Fibroblast of the aortic adventitia (primary cell): ENCODE measurements at places on chromosomes 12 and 14.

- DNase-seq = no peak
Observed at GRCh38 chr14:46198676-46199075, 452.9 kb downstream of the RPL10L start.

DNA sequence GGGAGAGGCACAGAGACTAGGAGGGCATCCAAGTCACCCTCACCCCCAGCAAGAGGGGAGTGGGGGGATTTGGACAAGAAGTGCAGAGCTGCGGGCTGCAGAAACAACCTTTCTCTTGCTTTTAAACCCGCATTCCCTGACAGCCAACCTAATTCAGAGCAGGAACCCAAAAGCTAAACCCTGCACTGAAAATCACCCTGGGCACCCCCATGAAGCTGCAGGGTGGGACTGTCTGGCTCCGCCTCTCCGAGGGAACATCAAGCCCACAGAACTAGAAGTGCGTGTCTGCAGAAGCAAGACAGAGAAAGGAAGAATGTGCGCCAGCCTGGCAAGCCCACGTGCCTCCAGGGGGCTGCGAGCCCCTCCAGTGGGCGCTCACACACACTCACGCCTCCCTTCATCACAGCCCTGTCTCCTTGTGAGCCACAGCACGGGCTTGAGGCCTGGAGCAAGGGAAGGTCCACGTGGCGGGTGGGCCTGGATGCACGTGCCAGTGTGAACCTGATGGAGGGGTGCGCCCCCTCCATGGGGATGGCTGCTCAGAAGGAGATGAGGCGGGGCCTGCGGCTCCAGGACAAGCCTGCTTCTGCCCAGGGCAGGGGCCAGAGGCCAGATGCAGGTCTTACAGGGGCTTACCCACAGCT lies 27.8 kb upstream of the PNMA1 start:
- no peak for DNase-seq

DNA sequence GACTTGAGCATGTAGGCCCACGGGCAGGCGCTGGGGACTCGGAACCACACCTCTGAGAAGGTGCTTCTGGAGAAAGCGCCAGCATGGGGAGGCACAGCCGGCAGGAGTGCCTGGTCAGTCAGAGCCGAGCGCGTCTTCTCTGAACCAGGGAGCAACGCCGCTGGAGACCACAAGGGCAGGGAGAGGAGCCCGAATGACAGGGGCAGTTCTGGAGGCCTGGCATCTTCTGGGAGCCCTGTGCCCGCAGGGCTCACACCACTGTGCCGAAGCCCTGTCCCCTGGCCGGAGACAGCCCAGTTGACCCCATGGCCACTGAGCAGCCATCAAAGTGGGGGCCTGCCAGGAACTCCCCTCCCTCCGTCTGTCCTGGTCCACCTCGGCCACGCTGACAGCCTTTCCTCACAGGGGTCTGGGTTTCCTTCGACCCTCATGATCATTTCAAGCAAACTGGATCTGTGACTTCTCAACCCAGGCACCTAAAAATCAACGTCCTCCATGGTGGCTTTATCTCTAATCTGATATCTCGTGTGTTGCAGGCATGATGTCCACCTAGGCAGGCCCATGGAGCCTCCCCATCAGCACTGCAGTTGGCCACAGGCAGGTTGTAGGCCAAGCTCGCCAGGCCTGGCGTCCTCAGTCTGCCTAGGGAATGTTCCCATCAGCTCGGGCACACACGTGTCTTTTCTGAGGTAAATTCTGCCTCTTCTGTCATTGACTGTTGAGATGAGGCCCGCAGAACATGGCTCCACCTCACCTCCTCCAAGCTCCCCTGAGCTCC lies 299.3 kb upstream of the RTL1 start:
- DNase-seq = no peak

- peak; percentile 79 for DNase-seq
Observed at GRCh38 chr12:1644534-1645438, 15.8 kb downstream of the WNT5B start.

DNA sequence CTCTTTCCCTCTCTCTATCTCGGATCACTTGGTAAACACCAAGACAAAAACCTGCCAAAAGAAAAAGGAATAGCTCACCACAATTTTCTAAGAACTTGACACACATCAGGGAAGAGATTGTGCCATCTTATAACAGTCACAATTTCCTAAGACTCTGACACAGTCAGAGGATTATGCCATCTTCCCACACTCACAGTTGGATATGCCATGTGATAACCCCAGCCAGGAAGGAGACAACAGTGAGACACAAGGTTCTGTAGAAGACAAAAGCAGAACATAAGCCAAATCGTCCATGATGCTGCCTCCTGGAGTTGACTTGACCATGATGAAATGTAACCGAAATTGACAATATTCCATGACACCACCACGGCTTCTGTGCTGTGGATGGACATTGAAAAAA lies 2.8 kb upstream of the CLEC9A start:
- DNase-seq = no peak

DNA sequence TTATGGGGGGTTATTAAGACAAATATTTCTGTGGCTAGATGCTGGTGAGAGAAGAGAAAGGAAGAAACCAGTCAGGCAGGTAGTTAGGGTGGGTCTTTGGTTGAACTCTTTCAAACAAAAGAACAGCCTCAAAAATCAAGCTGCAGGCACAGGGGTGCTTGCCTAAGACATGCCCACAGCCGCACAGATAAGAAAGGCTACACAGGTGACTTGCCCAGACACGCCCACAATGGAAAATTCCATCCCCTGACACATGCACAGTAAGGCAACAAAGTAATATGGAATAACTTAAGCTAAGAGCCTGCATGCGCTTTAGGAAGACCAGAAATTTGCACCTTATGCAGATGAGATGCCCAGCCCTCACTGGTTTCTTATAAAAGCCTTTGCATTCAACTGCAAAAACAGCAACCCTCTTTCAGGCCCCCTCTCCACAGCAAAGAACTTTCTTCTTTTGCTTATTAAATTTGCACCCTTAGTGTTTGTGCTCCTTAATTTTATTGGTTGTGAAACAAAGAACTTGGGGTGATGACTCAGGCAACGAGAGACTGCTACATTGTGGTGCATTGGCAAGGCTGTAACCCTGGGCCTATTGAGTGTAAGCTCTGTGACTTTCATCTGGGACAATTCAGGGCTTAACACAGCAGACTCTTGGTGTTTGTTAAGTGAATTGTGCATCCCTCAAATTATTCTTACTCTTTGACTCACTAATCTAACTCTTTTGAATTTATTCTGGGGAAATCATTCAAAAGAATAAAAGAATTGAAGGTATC lies 149.4 kb downstream of the RPAP3 start:
- DNase-seq = no peak

DNA sequence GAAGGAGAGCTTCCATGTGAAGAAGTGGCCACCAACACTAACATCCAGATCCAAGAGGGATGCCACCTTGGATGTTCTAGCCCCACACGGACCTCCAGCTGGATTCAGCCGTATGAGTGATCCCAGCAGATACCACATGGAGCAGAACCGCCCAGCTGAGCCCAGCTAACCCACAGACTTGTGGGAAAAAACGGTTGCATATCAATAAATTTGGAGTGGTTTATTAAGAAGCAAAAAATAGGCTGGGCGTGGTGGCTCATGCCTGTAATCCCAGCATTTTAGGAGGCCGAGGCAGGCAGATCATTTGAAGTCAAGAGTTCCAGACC lies 11.9 kb upstream of the IFT81 start:
- no peak for DNase-seq

DNA sequence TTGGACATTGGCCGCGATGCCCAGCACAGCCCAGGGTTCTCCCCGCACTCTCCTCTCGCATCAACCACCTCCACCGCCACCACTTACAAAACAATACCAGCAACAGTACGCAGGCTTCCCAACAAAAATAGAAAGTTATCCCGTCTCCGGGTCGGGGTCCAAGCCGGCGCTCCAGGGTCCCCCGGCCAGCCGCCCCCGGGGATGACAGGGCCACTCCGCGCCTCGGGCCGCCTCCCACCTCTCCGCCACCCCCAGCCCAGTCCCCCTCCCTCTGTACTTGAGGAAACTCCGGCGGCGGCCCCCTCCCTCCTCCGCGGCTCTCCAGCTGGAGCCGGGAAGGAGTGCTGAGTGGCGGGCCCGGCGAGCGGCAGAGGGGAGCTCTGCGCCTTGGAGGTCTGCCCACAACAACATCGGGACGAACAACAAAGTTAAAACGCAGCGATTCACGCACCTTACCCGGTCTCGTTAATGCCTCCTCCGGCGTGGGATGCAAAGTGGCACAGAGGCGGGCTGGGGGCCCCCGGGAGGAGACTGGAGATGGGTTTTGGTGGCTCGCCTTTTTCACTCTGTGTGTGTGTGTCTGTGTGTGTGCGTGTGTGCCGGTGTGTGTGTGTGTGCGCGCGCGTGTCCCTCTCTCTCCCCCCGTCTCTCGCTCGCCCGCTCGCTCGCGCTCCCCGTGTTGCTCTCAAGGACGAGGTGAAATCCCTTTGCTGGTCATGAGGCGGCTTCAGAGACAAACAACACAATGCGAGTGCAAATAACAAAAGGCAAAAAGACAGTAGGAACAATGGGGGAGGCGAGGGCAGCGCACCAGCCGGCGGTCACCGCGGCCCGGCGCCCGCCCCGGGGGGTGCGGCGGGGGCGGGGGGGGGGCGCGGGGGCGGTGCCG lies 386.8 kb downstream of the BCAT1 start:
- peak; percentile 51 for DNase-seq

DNA sequence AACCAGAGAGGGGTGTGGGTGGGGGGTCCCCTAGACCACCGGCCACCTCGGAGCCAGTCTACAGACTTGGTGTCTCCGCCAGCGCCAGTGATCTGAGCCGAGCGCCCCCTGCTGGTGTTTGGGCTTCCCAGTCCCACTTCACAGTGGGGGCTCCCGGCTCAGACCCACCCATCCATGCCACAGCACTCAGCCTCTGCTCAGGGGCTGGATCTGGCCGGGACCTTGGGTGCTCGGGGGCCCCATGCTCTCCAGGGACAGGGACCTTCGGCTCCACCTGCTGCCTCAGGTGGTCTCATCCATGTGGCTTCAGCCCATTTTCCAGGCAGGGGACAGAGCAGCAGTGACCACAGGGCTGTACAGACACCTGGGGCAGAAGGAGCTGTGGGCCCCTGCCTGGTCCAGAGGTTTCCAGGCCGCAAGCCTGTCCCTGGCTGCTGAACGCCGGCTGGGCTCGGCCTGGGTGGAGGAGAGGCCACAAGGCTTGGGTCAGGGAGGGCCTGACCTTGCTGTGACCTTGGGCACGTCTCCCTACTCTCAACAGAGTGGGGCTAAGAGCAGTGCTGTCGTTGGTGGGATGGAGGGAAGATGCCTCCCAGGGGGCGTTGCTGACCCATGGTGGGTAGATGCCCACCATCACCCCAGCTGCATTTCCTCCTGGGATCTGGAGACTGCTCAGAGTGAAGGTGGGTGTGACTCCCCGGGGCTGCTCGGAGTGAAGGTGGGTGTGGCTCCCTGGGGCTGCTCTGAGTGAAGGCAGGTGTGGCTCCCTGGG lies 86.3 kb downstream of the KIF26A start:
- DNase-seq = no peak

DNA sequence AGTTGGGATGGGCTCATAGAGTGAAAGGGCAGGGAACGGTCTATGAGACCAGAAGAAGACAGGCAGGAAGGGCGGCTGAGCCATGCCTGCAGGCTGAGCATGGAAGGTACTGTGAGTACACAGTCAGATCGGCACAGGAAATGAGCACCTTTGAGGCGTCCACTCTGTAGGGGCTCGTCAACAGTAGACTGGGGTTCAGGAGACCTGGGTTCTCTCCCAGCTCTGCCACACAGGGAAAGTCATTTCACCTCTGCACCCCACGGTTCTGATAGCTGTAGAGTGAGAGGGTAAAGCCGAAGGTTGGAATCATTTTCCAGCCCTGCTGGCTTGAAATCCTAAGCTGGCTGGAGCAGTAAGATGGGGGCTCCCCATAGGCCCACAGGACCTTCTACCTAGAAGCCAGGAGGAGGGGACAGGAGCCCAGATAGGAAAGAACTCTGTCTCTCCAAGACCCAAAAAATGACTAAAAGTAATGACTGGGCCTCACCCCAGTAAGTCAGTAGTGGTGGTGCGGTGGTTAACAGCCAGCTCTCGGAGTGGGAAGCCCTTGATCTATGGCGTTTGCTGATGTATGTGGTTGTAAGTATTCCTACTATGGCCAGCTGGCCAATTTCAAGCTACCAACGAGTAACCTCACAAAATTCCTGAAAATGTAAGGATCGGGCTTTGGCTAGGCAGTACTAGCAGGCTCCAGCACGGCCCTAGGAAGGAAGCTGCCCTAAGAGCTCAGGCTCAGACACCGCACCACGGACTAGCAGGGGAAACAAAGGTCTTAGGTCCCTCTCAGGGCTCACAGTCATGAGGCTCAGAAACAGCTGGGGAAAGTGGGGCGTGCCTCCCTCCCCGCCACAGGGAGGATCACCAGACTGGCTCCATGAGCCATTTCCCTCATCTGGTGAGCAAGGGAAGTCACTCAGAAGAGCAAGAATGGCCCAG lies 10.3 kb upstream of the CD27 start:
- no peak for DNase-seq
